Lung microvascular endothelial cell (primary cell): ENCODE measurements at places on chromosomes 7 and 10. TPM values are rescaled to one million over a fixed set of nuclear protein-coding genes. Genes with fewer than 3 reads are reported as not detected.

The ZDHHC6 gene
- 15.9 and 21.6 TPM in 2 replicates for total RNA-seq

GRCh38 chr7:55086413-55087201, 67.8 kb downstream of the EGFR start:
- peak; percentile 73 for DNase-seq

DNA sequence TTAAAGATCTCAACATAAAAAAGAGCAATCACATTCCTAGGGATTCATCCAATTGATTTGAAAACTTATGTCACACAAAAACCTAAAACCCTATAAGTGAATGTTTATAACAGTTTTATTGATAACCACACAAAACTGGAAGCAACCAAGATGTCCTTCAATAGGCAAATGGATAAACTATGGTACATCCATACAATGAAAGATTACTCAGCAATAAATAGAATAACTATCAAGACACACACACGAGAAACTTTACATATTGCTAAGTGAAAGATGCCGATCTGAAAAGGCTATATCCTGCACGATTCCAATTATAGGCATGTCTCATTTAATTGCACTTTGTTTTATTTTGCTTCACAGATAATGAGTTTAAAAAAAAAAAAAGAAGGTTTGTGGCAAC, 83.3 kb downstream of the ATE1 start:
- no peak for DNase-seq

GRCh38 chr10:101571271-101571925, 16.7 kb downstream of the POLL start:
- no peak for DNase-seq

- DNase-seq, result peak; percentile 55
Observed at GRCh38 chr7:2107386-2108070, 125.2 kb downstream of the MAD1L1 start.

DNA sequence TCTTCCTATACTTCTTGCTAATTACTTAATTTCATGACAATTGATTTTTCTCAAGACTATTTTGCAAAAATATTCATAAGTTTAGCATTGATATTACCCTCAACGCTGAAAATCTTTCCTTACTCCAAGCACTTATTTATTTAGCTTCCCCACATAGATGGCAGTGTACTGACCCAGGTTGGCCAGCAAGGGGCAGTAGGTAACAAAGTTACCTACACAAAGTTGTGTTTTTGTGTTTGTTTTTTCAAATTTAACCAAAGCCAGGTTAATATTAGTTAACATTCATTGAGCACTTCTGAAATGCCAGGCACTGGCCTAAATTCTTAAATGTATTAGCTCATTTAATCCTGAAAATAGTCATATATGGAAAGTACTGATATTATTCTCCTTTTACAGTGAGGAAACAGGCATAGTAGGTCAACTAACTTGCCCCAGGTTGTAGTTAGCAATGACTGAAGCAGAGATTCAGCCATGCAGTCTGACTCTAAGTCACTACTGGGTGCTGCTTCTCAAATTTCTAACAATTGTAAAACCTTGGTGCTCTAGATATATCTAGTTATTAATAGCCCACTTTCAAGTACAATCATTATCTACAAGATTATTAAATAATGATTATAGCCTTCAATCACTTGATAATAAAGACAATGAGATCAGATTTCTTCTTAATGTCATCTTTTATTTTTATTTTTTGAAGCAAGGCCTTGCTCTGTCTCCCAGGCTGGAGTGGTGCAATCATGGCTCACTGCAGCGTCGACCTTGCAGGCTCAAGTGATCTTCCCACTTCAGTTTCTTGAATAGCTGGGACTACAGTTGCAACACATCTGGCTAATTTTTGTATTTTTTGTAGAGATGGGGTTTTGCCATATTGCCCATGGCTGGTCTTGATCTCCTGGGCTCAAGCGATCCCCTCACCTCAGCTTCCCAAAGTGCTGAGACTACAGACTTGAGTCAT, 5.8 kb upstream of the GGCT start:
- DNase-seq, result peak; percentile 70

- DNase-seq, result no peak
Observed at GRCh38 chr7:7209412-7210050, 27.2 kb downstream of the C1GALT1 start.

GRCh38 chr7:47836503-47837202, 111.6 kb downstream of the PKD1L1 start:
- DNase-seq, result no peak
